ENCODE measurements at places on chromosomes 5 and 9.

GRCh38 chr5:137880313-137880712 lies 8.9 kb upstream of the PKD2L2 start:
- no peak for DNase-seq

DNA sequence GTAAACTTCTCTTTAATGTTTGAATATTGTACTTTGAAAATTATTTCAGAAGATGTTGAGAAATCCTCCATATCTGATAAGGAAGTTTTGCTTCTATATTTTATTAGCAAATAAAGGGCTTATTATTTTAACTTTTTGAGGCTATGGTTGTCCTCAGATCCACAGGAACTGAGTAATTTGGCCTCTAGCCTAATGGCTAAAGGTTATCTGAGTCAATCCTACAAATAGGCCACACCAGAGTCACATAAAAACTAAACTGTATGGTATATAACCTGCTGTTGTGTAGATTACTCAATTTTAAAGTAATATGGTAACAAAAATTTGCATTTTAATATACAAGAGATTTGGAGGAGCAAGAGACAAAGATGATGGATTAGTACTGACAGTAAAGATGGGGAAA lies 549.2 kb upstream of the GRAMD2B start:
- no peak for DNase-seq

GRCh38 chr9:28616310-28616709 lies 1043.0 kb upstream of the C9orf72 start:
- DNase-seq, result no peak

DNA sequence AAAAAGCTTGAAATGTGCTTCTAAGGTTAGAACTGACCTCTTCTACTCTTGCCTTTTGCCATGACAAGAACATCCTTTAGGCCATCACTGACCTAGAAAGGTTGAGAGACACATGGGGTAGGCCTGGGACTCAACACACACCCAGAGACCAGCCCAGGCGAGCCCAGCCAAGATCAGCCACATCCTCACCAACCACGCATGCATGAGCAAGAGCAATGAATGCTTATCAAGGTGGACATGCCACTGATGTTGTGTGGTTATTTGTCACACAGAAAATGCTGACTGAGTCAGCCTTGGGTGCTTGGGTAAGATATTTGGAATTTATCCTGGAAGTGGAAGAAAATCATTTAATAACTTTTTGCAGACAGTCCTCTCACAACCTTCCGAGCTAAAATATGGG lies 39.4 kb downstream of the SMIM23 start:
- no peak for DNase-seq

- no peak for DNase-seq
Measured at GRCh38 chr9:119477197-119477596, 108.0 kb upstream of the BRINP1 start.

DNA sequence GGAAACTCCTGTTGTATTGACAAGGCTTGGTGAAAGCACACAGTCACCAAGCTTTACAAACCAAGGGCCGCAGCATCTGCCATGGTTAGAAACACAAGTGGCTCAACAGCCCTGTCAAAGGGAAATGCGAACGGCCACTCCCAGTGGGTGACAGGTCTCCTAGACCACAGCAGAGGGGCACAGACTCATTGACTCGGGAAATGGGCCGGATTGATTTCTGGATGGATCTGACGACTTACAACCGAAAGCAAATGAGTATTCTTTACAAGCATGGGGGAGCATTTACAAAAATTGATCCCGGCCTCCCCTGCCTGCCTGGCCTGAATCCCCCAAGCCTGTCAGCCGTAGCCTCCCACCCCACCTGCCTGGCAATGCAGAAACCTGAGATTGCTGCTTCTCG lies 48.2 kb downstream of the ADAMTS2 start:
- DNase-seq, result no peak

- DNase-seq, result no peak
Measured at GRCh38 chr9:14957109-14957508, 46.9 kb upstream of the FREM1 start.

GRCh38 chr5:32115985-32116384 lies 58.1 kb downstream of the GOLPH3 start:
- no peak for DNase-seq

DNA sequence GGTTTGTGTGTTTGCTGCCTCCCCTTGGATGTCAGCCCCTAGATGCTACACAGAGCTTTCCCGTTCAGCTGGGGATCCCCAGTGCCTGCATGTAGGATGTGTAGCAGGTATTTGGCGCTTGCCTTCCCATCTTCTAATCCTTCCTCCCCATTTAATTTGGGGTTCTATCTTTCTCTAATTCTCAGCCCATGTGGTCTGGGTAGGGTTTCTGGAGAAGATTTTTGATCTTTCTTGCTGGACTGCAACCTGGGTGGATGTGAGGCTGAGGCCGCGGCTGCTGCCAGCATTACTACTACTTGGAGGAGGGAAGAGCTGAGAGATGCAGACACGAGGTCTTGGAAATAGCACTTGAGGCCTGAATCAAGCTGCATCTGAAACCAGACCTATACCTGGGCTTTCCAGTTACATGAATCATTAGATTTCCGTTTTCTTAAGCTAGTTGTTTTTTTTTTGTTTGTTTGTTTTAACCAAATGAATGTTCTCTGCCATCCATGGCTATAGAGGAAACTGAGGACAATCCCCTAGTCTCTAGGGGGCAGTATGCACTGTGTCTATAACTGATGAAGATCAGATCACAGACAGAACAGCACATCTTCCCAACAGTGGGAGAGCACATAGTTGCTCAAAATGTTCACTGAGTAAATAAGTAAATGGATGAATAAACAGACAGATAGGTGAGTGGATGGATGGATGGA lies 178.6 kb downstream of the FGF18 start:
- DNase-seq, result no peak

- DNase-seq, result no peak
Measured at GRCh38 chr9:38331141-38331540, 61.4 kb upstream of the ALDH1B1 start.

DNA sequence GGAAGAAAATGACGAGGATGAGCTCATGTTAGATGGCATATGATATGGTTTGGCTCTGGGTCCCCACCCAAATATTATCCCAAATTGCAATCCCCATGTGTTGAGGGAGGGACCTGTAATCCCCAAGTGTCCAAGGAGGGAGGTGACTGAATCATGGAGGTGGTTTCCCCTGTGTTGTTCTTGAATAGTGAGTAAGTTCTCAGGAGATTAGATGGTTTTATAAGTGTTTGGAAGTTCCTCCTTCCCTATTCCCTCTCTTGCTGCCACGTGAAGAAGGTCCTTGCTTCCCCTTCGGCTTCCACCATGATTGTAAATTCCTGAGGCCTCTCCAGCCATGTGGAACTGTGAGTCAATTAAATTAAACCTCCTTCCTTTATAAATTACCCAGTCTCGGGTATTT lies 10.1 kb downstream of the EDIL3 start:
- no peak for DNase-seq

- DNase-seq, result no peak
Measured at GRCh38 chr9:85224729-85225128, 517.0 kb downstream of the AGTPBP1 start.

DNA sequence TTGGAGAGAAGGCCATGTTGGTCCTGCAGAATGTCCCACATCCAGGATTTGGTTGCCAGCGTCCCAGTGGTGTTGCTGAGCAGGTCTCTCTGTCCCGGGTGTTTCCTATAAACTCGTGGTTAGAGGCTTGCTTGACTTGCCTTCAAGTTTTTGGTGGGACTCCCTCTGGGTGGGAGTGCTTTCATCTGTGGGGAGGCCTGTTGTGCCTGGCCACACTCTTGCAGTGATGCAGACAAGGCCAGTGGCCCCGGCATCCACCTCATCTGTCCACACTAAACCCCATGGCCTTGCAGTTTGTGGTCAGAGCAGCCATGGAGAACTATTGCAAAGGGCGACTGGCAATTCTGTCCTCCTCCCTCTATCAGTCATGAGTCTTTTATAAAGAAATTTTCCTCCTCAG lies 71.8 kb downstream of the PHF2 start:
- DNase-seq, result no peak

GRCh38 chr5:124104344-124104743 lies 592.4 kb downstream of the CSNK1G3 start:
- DNase-seq, result no peak

DNA sequence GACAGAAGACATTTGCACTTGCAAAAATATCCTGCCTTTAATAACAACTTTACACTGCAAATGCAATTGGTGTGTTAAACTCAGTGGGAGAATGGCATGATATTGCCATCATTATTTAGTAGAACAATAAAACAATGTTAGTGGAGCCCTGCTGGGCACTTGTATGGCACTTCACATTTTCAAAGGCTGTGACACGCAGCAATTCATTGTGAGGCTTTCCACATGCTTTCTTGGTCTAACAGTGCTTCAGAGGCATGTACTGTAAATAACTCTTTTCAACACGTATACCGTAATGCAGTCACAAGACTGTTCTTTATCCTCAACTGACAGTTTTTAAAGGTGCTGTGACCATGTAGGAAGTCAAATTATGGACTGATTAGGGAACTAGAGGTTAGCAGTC lies 155.5 kb upstream of the EPB41L4A start:
- no peak for DNase-seq
